ENCODE measurements at places on chromosomes 12 and 14.
A peak's percentile ranks its signal among the peaks of the same experiment; 100 is the strongest.

GRCh38 chr12:68804657-68805591 is 3.1 kb upstream of the MDM2 start:
- DNase-seq: no peak

GRCh38 chr12:117836999-117837736 is 131.6 kb downstream of the KSR2 start:
- peak; percentile 85 for DNase-seq

GRCh38 chr14:28161040-28161439 is 605.5 kb upstream of the FOXG1 start:
- DNase-seq: no peak

DNA sequence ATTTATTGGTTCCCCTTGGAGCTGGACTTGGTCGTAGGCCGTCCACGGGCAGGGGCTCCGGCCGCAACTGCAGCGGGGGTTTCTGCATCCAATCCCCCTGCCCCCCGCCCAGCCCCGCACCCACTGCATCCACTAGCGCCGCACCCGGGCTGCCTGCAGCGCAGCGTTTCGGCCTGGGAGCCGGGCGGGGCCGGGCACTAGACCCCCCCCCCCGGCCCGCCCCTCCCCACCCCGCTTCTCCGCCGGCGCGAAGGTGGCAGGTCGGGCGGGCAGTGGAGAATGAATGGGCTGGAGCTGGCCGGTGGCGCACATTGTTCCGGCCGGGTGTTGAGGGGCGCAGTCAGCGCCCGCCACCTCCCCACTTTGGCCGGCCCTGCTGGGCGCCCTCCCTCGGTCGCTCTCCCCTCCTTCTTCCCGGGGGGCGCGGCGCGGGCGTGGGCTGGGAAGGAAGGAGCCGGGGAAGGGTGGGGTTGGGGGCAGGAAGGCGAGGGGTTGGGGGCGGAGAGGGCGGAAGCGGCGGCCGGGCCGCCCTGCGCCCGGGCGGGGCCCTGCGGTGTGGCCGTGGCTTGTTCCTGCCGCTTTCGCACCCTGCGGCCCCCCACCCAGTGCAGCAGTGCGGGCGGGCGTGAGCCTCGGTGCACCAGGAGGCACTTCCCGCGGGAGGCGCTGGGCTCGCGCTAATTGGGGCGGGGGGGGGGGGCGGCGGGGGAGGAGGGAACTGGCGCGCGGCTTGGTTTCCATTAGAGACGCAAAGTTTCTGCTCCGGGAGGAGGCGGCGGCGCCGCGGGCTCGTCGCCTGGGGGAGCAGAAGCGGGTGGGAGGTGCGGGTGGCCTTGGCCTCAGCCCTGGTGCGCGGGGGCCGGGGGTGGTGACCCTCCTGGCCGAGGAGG is 841 bp downstream of the CALM1 start:
- DNase-seq: peak; percentile 73

DNA sequence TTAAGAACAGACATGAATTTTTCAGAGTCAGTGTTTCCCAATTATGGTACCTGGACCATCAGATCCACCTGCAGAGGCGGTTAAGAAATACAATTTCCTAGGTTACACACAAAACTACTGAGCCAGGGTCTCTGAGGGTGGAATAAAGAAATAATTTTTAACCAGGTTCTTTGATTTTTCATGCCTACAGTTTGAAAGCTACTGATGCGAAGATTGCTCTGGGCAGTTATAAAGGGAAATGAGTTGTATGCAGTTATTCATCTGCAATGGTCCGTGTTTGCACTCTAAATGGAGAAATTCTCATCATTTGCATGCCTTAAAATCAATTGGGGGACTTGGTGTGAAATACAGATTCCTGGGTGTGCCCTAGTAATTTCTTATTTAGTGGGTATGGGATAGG is 89.7 kb downstream of the ERGIC2 start:
- DNase-seq: no peak

GRCh38 chr12:69102856-69103255 is 136.5 kb upstream of the CPSF6 start:
- DNase-seq: no peak

GRCh38 chr12:93379326-93379980 is 1.7 kb downstream of the NUDT4 start:
- no peak for DNase-seq

GRCh38 chr14:104707608-104708595 is 16.1 kb upstream of the ADSS1 start:
- no peak for DNase-seq
